KBM-7 (cell line): ENCODE measurements at places on chromosomes 6 and 20.

DNA sequence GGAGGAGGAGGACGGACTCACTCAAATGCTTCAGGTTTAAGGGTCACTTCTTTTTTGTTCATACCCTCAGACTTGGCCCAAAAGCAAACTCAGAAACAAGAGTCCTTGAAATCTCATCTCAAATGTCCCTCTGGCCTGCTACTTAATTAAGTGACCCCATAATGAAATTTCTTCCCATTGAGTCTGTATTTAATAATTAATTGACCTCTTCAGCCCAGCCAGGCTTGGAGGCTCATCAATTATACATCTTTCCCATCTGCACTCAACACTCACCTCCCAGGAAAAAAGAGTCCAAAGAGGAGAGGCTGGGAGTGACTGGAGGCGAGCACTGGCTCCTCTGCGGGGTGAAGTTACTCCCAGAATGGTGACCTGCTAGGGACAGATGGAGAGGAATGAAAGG, 90.5 kb upstream of the EYA2 start:
- DNase-seq = no peak

GRCh38 chr6:166611631-166612030, 15.4 kb downstream of the RPS6KA2 start:
- no peak for DNase-seq

DNA sequence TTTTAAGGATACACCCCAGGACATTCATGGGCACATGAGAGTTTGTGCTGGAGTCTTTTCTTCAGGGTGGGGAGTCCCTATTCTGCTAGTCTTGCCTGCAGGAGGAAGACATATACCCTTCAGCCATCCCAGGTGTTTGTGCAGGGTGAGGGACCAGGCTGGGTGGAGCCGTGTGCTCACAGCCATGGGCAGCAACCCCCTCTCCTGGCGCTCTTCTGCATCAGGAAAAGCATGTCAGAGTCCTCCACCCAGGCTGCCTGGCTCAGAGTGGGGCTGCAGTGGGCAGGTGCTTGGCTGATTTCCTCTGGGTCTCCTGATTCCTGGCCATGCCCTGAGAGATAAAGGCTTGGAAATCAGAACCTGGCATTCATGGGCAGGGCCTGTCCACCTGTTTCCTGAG, 22.7 kb upstream of the MLN start:
- DNase-seq = no peak

DNA sequence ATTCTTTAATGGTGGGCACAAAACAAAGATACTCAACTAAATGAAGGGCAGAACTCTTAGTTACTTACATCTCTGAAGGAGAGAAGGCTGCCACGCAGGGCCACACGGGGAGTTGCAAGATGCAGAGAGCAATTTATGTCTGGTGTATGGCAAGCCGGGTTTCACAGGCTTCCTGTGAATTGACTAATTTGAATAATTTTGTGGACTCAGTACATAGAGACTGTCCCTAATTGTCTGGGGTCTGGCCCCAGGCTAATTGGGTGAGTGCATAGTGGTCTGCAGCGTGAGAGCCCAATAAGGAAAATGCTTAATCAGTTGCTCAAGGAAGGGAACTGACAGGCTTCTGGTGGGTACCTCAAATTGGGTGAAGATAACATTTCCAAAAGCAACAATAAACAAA, 205.7 kb downstream of the OTOR start:
- no peak for DNase-seq

DNA sequence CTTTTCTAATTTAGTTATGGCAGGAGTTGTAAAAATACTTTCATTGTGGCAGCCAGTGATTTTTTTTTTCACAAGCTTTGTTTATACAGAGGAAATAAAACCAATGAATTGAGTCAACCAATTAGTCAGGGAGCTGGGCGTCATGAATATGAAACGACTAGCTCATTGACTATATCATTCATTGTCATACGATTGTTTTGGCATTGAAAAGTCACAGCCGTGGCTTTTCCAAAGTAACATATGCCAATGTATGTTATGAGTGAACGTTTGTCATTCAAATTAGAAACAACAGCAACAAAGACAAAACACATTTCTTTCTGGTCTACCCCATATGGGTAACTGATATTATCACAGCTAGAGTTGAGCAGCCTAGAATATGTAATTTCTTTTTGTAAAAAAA, 810.6 kb downstream of the EPHA7 start:
- DNase-seq = no peak

- no peak for DNase-seq
These were observed 31.2 kb downstream of the FASTKD5 start for GRCh38 chr20:3128275-3128984.

GRCh38 chr6:85747093-85747492, 104.4 kb upstream of the SYNCRIP start:
- no peak for DNase-seq

DNA sequence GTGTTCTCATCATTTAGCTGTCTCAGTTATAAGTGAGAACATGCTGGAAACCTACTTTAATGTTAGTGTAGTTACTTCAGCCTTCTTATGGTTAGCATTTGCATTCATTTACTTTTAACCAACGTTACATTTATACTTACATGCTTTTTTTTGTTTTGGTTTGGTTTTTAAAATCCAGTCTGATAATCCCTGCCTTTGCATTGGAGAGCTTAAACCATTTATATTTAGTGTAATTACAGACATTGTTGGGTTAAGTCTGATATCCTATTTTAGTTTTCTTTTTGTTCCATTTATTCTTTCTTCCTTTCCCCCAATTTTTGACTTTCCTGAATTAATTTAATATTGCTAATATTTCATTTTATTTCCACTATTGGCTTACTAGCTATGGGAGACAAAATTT, 70.2 kb downstream of the AIG1 start:
- DNase-seq = no peak

DNA sequence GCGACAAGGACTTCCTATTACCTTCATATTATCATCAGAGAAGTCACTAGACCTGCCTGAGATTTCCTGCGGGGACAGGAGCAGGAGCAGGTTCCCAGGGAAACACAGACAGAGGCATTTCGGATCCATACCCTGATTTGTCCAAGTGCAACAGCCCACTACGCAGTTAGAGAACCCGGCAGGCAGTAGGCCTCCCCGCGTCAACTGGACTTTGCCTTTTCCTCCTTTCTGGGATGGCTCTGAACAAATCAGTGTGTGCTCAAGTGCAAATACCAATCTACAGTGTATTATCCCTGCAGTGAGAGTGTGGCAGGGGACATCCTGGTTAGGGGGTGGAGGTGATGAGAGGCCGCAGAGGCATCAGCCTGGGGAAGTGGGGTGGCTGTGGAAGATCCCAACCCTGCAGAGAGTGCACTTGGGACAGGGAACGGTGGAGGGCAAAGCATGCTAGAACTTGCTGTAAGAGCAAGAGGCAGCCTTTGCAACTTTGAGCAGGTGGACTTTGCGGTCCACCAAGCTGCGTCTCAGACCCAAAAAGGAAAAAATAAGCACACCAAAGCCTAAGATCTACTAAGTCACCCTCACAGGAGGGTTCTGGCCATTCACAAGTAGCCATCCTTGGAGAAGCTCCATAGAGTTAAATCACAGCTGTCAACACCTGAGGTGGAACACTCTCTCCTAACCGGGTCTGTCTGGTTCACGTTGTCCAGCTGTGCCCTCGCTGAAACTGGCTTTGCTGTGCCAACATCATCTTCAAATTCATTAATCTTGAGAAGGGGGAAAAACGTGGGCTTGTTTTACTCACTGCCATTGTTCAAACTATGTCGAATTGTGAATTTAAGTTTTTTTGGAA, 159.1 kb downstream of the ZDHHC14 start:
- DNase-seq = no peak

GRCh38 chr6:3876866-3877265, 27.7 kb downstream of the FAM50B start:
- no peak for DNase-seq

GRCh38 chr20:20373091-20373571, 5.2 kb downstream of the INSM1 start:
- DNase-seq = no peak

DNA sequence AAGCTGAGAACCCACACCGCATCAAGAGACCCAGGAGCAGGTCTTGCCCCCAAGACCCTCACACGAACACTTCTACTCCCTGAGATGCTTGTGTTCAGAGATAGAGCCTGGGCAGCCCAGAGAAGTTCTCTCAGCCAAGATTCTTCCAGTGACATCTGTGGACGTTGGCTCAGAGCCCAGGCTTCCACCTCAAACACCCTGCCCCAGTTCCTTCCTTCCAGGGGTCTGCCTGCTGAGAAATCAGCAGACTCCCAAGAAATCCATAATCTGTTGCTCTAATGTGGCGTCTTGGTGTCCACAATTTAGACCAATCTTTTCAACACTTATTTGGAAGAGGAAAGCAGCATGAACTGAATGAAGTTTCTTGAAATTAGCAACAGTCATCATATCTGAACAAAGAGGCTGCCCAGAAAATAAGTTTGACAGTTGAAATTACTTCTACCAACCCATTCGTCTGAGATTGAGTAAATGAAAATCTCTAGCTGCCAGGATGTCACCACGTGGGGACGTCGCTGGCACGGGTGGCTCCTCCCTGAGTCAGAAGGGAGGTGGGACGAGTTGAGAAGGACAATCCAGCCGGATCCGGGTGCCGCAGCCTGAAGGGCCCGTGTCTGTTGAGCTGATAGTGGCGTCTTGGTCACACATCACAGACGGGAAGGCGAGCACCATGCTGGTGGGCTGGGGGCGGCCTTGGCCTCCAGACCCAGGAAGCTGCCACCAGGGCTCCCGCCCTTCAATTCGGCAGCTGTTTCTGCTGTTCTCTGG, 400.9 kb downstream of the TAF4 start:
- DNase-seq = no peak

DNA sequence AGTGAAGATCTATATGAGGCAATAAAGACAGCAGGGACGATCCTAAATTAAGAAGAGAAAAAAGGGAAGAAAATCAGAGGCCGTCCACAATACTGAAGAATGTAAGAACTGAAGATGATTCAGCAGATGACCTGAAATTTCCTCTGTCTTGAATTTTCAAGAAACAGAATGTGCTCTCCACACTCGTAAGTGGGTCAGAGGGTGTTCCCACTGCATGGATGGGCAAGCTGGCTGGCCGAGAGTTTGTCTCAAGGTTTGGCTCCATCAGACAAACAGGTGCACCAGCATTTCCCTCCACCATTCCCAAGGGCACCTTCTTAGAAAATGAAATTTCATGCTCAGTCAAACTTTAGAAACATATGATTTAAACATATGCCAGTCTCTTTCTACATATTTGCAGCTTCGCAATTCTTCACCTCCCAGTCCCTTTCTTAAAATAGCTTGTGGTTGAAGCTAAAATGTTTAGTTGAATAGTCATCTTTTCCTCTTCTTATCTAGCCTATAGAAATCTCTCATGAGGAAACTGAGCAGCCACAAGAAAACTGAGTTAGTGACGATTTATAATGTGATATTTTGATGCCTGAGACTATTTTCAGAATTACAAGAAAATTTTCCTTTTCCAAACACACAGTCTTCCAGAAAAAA, 576.4 kb downstream of the PRKN start:
- no peak for DNase-seq

GRCh38 chr6:167653561-167653960, 173.2 kb upstream of the AFDN start:
- DNase-seq = no peak

GRCh38 chr6:2708456-2708855, 42.3 kb downstream of the MYLK4 start:
- DNase-seq = no peak

- no peak for DNase-seq
These were observed 96.5 kb upstream of the TBX18 start for GRCh38 chr6:84860920-84861319.

GRCh38 chr6:125314009-125314581, 12.3 kb upstream of the HDDC2 start:
- DNase-seq = peak; percentile 81
